Stimulated activated CD4-positive, alpha-beta T cell treated with anti-CD3 and anti-CD28 coated beads, Interleukin-12 subunit alpha, Interleukin-12 subunit beta, amount 100 ng/mL, for 48 hours (primary cell): ENCODE measurements at places on chromosomes 2 and 18.

GRCh38 chr2:167386694-167387093 lies 498.4 kb downstream of the XIRP2 start:
- DNase-seq: no peak

DNA sequence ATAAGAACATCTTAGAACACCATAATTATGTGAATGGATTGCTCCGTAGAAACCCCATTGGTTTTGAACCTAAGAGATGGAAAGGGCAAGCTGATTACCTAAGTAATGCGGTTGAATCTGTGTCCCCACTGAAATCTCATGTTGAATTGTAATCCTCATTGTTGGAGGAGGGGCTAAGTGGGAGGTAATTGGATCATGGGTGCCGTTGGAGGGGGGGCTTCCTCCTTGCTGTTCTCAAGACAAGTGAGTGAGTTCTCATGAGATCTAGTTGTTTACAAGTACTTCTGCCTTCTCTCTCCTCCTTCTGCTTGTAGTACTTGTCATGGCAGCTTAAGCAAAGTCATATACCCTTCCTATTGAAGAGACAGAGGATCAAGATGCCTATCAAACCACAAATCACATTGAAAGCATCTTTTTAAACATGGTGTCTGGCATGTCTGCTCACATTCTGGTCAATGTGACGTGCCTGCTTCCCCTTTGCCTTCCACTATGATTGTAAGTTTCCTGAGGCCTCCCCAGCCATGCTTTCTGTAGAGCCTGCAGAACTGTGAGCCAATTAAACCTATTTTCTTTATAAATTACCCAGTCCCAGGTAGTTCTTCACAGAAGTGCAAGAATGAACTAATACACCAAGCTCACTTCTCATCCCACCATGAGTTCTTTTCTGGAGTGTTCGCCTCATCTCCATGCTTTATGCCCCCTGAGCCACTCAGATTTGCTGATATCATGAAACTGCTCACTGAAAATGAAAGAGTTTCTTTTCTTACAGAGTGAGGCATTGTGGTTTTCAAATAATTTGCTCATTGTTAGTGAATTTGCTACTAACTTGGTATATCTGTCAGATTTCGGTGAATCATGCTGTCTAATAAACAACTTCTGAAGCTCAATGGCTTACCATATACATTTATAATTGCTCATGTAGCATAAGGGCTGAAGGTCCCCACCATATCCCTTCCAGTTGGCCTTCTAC lies 23.6 kb downstream of the KCNE4 start:
- no peak for DNase-seq

- DNase-seq: no peak
Measured at GRCh38 chr2:120898961-120899750, 163.5 kb downstream of the GLI2 start.

- no peak for DNase-seq
Measured at GRCh38 chr2:83168377-83168776, 1290.7 kb downstream of the SUCLG1 start.

DNA sequence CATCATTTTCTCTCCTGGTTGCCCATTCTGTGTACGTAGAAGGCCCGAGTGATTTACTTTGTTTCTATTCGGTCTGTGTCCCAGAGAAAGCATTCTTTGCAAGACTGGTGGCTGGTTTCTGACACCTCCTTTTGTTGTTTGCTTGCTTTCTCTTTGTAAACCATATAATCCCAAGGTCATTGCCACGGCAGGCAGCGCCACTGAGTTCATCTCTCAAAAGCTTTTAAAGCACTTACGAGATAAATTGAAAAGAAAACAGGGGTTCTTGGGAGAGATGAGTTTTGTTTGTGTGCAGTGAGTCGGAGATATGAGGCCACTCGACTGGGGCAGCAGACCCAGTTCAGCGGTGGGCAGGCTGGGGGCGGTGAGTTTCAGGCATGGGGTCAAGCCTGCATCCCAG lies 137.6 kb downstream of the NCK2 start:
- no peak for DNase-seq

GRCh38 chr2:149145314-149146295 lies 107.1 kb downstream of the LYPD6B start:
- no peak for DNase-seq

DNA sequence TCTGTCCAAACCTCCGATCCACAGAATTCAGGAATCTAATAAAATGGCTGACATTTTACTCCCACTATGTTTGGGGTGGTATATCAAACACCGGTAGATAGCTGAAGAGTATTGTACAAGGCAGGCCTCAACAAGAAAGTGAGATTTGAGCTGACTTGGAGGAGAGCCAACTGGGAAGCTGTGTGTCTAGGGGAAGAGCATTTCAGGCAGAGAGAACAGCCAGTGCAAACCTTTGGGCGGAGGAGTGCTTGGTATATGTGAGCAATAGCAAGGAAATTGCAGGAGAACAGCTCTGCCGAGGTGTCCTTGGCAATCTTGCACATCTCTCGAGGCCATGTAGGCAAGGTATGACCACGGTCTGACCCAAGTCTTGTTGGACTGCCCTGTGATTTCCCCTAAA lies 1.8 kb upstream of the MERTK start:
- DNase-seq: no peak

- DNase-seq: no peak
Measured at GRCh38 chr2:74428675-74429074, 7.1 kb downstream of the WDR54 start.

DNA sequence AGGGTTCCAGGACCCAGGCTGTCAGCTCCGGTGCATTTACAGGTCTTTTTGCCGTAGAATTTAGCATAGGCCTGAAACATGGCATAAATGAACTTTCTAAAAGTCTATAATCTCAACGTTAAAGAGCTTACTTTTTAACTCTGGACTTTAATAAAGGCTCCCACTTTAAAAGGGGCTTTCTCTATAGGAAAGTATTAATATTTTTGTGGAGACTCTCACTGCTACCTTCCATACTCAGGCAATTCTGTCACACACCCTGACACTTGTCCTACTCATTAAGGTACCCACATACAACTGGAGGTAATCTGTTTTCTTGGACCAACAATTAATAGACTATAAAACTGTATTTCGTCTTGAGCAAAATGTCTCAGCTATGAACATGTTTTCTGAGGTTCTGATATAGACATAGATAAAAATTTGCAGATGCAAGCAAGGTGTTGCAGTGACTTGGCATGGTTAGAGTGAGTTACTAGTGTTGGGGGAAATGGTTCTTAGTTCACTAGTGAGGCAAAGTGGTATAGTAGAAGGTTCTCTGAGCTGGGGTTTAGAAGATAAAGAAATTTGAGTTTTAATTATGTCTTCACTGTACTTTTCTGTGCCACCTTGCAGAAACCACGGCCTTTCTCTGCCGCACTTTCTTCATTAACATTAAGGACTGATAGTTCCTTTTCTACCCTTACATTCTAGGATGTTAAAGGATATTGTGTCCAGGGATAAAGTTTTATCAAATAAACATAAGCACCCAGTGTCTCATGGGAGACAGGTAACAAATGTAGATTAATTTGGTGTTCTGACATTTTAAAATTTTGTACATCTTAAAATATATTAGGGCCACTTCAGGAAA lies 10.8 kb upstream of the NR4A2 start:
- no peak for DNase-seq

- DNase-seq: no peak
Measured at GRCh38 chr18:64893349-64893748, 744.5 kb upstream of the LINC00305 start.

DNA sequence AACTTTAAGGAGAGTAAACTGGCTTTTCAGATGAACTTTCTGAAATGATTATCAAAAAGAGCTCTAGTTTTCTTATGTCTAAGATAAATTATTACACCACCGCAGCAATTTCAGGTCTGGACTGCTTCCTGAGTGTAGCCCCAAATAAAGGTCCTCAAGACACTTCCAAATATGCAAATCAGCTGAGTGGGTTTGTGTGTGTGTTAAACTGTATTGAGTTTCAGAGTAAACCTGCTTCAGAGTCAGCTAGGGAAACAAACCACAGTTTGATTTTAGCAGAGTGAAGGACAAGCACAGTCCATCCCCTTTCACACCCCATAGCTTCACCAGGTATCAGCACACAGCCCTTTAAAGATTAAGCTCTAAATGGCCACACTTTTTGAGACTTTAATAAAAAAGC lies 168.7 kb downstream of the NRXN1 start:
- DNase-seq: no peak

GRCh38 chr2:176521878-176522670 lies 252.8 kb downstream of the MTX2 start:
- no peak for DNase-seq

DNA sequence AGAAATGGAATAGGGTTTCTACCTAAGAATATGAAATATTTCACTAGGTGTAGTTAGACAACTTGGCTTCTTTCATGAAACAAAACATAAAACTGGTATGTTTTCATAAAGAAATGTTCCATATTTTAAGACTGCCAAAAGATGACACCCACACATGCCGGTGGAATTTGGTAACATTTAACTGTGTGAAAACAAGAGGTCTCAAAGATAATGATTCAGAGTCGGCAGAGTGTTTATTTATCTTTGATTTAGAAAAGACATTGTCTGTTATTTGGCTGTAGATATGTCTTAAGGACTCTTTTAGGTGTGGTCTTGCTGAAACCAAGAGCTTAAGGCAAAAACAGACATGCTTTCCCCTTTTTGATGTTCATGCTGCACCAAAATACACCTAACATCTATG lies 63.5 kb upstream of the FN1 start:
- no peak for DNase-seq

- DNase-seq: no peak
Measured at GRCh38 chr2:198657512-198658121, 800.1 kb downstream of the SATB2 start.

GRCh38 chr18:3492721-3493120 lies 42.7 kb downstream of the TGIF1 start:
- DNase-seq: no peak

DNA sequence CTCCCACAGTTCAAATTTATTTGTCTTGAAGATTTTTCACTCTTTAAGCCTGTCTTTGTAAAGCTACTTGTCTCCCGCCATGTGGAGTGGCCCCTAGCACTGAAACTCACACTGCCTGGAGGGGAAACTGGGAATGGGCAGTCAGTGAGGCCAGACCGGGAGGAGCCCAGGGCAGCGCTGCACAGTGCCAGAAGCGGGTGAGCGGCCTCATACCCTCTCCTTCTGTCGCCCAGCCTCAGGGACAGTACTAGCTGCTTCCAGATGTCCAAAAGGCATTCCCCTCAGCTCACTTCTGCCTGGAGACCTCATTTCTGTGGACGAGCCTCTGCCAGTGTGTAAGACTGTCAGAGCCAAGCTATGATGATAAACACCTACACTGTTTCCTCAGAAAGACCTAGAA lies 79.9 kb downstream of the SEPTIN10 start:
- no peak for DNase-seq
